ENCODE measurements at places on chromosomes 3 and 15.

DNA sequence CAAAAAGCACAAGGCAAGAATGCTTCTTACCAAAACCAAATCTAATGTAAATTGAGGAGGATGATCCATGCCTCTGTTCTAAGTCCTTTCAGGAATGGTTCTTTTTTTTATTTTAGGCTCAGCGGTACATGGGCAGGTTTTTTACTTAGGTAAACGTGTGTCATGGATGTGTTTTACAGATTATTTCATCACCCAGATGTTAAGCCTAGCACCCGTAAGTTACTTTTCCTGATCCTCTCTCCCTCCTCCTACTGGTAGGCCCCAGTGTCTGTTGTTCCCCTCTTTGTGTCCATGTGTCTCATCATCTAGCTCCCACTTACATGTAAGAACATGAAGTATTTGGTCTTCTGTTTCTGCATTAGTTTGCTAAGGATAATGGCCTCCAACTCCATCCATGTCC is 289.2 kb upstream of the THBS1 start:
- no peak for DNase-seq

DNA sequence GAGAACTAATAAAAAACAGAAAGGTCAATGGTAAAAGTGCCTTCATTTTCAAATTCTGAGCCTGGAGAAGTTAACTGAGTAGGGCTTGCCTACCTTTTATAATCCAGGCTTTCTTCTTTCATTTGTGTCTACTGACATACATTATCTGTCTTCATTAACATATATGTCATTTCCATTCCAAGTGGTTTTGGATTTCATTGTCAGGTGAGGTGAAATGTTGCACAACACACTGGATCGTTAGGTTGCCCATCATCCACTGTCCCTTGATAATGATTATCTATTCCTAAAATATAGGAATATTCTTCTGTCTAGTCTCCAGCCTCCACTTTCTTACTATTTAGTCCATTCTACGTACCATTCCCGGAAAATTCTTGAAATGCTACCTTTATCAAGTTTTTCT is 55.0 kb upstream of the CP start:
- no peak for DNase-seq

DNA sequence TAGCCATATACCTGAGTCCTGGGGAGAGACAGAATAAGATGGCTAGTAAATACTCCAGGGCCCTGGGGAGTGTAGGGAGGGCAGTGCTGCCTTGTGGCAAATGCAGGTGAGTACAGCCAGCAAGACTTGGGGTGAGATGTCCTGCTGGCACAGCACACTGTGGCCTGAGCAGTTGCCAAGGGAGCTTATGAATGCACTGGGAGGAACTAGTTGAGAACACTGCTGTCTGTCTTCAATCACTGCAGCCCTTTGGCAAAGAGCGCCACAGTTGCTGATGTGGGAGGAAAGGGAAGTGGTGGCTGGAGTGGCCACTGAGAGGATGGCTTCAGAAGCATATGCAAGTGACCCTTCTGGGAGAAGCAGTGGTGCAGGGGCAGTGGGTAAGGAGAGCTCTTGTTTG is 264.6 kb downstream of the RORA start:
- DNase-seq, result no peak

GRCh38 chr3:23490459-23490858 is 287.3 kb downstream of the UBE2E2 start:
- no peak for DNase-seq

DNA sequence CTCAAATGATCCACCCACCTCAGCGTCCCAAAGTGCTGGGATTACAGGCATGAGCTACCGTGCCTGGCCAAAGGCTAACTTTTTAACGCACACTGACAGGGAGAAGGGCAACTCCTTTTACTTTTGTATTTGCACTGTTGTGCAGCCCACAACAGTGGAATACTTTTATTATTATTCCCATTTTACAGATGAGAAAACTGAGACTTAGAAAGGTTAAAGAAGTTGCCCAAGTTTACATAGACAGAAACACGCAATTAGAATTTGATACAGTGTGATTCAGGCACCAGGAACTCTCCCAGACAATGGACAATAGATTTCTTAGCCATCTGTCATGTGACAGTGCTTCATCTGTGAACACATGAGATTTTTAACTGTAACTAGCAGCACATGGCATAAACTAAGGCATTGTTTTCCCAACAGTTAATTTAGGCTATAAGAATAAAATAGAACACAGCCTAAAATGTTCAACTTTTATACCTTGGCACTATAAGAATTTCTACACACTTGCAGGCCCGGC is 18.8 kb downstream of the STAG1 start:
- DNase-seq, result no peak
